NCI-H187 treated with DMSO at 0.1 percent for 48 hours (cell line): ENCODE measurements at places on chromosomes 7 and 10.

DNA sequence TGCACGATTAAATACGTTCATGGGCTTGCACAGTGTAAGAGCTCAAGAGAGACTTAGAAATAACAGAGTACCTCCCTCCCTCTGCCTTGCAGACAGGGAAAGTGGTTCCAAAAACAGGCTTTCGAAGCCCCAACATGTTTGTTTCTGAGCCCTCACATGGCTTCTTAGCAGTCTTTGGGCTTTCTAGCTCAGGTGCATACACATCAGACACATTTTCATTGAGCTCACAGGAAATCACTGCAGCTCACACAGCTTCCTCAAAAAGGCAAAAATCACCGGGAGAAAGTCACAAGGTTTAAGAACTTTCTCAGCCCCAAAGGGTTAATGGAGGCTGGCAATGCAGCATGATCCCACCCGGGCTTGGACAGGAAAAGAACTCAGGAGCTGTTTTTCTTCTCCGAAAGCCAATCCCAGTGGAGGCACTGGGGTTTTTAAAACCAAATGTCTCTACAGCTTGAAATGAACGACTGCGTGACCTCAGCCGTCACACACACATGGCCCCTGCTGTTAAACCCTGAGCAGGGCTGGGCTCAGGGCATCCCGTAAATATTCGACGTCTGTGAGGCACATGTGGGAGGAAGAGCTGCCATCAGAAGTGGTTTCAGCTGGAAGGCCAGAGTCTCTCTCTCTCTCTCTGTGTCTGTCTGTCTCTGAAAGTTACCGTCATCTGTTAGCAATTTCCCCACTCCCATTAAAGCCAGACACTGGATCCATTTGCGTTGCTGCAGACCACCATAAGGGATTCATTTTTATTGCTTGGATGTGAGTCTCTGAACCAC is 69.7 kb downstream of the CALML3 start:
- no peak for DNase-seq

DNA sequence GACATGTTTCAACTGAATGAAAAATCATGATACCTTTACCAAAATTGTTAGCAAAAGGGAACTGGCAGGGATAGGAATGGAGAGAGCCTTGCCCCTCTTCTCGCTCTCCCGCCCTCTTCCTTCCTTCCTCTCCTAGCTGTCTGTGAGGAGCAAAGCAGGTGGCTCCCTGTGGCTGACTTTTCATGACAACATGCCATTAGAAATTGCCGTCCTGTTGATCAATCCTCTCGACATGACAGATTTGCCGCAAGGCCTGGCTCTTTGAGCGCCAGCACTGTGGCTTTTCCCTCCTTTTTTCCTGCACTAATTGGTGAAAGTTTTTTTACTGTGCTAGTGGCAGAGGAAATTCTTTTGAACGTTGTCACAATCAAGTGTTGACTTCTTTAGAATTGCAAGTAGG is 171.1 kb downstream of the TCF7L2 start:
- no peak for DNase-seq

DNA sequence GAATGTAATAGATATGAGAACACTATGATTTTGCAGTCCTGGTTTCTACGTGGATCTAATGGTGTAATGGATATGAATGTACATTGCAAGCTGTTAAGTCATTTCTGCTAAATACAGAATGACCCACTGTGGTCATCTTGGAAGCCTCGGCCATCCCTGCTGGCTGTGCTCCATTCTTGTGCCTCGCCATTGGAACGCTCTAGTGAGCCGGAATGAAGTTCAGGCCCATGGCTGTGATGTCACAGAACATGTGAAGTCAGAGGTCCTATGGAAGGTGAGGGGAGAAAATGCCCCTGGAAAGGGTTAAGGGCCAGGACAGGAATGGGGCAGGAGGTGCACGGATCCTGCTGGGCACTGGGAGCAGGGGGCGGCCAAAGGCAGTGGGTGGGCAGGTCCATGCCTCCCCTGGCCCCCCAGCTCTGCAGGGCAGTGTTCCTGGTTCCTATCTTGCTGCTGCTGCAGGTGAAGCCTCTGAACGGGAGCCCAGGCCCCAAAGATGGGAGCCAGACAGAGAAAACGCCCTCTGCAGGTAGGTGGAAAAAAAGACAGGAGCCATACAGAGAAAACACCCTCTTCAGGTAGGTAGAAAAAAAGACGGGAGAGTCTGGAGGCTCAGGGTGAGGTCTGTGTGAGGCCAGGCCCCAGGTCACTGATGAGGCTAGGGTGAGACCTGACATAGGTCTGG is at the start of gene LLCFC1:
LLCFC1 (plus strand) TSS at position 259 of the 685 bp plus-strand sequence; CDS start at position 397, 138 bp downstream.
- DNase-seq: no peak

DNA sequence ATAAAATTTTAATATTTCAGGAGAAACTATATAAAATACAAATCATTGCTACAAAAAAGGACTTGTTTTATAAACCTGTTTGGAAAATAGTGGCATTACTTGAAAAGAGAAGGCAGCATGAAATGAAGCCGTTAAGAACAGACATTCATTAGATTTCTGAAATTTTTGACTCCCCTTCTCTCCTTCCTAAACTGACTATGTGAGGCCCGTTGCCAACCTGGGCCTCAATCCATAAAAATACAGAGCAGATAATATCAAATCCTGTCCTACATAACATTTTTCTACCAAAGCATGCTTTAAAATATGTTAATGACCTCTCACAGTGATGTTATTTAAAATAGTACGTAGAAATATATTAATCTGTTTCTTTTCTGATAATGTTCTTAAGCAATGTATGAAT is 34.5 kb upstream of the ING3 start:
- DNase-seq: no peak

DNA sequence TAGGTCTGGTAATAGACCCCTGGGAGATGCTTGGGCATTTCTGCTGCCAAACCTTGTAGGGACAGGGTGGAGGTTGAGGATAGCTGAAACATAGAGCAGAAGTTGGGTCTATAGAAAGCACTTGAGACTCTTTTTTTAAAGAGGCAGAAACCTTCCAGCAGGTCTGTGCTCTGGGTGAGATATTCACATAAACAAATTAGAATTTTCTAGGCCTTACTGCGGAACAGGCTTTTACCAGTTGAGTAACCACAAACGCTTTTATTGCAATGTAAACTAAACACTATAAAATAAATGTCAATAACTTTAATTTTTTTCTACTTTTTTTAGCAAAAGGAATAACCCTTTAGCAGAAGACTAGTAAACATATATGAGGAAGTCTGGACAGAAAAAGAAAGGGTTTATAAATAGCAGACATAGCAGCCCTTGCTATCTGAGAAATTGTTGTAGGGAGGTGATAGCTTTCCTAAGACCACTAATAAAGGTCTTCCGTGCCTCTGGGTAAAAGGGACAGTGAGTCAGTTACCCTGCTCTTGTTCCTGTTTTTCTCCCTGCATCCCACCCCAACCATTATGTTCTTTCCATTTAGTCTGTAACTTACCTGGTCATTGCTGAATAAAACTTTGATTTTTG is 38.7 kb downstream of the CACNB2 start:
- DNase-seq: no peak
